ENCODE measurements at places on chromosomes 12 and 14.

- no peak for DNase-seq
Measured at GRCh38 chr12:30679241-30679640, 16.4 kb downstream of the IPO8 start.

DNA sequence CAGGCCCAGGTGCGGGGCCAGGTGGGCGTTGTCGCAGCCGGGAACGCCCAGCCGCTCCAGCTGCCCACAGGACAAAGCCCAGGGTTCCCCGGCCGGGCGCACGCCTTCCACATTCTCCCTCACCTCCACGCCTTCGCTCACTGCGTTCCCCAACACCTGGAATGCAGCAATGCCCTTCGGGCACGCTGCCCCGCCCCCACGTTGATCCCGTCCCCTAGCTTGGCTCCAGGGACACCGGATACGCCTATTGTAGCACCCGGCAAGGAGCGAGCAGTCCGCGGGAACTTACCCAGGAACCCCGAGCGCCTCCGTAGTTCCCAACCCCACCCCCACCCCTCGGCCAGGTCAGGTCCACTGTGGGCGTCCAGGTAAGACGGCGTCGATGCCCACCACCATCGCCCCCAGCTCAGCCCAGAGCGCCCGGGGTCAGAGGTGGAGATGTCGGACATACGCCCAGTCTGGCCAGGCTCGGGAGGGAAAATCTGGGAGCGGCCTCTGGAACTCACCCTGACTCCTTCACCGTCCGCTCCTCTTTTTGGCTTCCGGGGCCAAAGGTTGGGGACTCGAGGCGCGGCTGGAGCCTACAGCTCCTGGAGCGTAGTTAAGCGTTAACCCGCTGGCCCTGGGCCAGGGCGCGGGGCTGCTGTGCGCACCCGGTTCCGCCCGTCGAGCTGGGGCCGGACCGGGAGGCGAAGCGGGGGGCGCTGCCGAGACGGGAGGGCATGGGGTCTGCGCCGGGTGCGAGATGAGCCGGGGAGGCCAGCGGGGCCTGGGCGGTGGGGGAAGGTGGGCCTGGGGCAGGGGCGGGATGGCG is 594 bp upstream of the CEP170B start:
- no peak for DNase-seq

GRCh38 chr12:94147387-94147990 is 888 bp upstream of the PLXNC1 start:
- no peak for DNase-seq

GRCh38 chr14:93395231-93395630 is 35.5 kb upstream of the UNC79 start:
- no peak for DNase-seq

GRCh38 chr14:91261986-91262549 is 17.6 kb upstream of the GPR68 start:
- no peak for DNase-seq

DNA sequence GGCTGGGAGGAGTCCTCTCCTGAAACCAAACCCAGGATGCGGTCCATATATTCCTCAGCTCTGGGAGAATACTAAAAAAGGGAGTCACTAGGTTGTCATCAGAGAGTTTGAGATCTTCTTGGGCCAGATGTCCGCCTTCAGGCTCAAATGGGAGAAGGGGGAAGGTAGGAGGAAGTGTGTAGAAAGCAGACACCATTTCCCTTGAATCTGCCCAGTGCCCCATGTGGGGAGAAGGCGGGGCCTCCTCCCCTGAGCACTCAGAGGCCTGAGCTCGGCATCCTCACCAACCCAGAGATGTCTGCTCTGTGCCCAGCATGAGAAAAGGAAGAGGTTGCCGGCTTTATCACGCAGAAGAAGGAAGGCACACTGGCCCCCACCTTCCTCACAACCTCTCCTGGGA is 37.3 kb downstream of the LTBP2 start:
- DNase-seq: no peak

DNA sequence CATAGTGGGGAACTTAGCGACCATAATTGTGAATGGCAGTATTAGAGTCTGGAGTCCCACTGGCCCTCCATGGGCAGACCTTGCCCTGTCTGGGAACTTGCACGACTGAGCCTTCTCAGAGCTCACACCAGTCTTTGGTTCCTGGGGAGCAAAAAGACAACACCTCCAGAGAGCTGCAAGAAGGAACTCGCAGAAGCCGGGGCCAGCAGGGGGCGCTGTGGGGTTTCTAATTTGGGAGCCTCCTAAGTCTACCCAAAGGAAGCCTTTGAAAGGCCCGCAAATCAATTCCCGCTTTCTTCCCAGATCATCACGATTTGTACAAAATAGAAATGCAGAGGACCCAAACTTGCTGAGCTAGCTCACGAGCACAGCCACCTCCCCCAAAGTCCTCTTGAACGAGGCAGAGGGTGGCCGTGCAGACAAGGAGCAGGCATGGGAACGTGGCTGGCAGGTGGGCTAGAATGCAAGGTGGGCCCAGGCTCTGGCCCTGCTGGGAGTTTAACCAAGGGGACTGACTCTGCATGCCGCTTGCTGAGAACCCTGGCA is 46.3 kb upstream of the FBXO21 start:
- DNase-seq: peak; percentile 84

Data from stimulated activated CD4-positive, alpha-beta T cell treated with anti-CD3 and anti-CD28 coated beads, TNF-alpha, amount 100 ng/mL, for 48 hours (primary cell).